ENCODE measurements at places on chromosomes 12 and 14.

DNA sequence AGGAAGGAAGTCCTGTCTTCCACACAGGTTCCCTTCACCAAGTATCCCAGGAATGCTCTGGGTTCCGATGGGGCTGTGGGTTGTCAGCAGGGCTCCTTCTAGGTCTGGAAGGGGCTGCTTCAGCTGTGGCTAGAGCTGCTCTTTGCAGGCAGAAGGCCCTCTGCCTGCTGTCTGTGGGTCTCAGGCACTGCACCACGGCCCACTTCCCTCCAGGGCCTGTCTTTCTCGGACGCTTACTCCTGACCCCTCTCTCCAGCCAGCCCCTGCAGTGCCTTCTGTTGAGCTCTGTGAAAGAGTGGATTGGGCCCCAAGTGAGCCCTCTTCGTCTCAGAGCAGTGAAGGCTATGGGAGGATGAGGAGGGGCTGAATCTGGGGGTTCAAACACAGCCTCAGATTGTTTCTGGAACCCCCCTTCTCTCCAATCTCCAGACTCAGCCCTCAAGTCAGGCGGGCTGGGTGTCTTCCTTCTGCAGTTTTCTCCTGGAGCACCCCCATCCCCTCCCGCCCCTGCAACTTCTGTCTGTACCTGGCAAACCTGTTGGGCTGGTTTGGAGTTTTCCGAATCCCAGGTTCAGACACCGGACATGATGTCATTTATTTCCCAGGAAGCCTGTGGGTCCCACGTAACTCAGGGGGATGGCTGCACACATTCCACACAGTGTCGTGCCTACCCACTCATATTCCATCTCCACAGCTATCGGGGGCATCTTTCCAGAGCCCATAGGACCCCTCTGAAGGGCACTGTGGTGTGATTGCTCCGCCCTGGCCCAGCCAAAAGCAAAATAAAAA lies 24.9 kb upstream of the SPPL3 start:
- no peak for DNase-seq

DNA sequence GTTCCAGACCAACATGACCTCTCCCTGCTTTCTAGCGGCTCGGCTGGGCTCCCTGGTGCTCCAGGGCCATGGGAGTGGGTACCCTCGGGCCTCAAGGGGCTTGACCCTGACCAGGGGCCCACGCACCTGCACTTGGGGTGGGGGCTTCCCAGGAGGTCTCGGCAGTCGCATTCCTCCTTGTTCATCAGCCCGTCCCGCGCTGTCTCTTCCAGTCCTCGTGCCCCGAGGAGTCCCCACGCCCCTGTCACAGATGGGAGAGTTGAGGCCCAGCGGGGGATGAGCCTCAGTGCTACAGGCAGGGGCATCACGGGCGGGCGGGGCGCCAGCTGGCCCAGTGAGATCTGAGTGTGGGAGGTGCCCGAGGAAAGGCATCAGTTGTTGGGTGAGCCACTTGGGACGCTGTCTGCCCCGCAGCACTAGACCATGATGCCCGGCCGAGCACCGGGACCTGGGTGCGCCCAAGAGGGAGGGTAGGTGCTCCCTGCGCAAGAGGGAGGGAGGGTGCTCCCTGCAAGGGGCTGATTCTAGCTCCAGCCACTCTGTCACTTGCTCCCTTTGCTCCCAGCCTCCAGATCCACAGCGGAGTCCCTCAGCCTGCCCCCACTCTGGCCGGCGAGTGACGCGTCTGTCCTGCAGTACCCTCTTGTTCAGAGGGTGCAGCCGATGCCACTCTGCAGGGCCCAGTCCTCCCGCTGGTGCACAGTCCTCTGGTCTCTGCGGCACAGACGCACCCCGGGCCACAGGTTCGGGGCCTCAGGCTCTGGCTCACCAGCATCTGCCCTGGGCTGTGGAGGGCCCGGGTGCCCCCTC lies 23.8 kb downstream of the MMP17 start:
- no peak for DNase-seq

- peak; percentile 36 for DNase-seq
These were observed 286.6 kb upstream of the PWP1 start for GRCh38 chr12:107399046-107399445.

- peak; percentile 96 for DNase-seq
These were observed 32.6 kb upstream of the CD9 start for GRCh38 chr12:6167327-6168280.

GRCh38 chr12:116637589-116638150 lies 78.5 kb downstream of the MAP1LC3B2 start:
- no peak for DNase-seq

GRCh38 chr12:119258149-119258548 lies 76.4 kb upstream of the CCDC60 start:
- no peak for DNase-seq

DNA sequence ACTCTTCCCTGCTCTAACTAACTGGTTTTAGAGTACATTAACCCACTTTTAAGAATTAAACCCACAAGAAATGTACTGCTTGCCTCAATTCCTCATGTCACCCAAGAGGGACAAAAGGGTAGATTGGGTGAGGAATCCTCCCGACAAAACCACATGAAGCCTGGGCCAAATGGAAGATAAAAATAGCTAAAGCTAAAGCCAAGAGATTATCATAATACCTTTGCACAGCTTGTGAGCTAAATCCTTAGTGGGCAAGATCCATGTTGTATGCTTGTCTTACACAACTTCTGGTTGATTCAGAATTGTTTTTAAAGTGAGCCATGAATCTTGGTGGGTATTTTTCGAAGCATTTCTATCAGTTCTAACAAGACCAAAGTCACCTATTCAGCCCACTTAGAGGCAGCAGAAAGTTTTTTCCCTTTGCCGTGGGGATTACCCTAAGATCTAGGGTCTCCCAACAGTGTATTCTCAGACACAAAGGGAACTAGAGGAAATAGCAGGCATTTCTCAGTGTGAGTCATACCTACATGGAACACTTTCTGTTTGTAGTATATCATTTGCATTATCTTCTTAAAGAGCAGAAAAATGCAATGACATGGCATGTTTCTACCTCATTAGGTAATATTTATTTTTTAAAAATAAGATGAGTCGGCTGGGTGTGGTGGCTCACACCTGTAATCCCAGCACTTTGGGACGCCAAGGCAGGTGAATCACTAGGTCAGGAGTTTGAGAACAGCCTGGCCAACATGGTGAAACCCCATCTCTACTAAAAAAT lies 616.6 kb downstream of the KCNH5 start:
- peak; percentile 76 for DNase-seq

DNA sequence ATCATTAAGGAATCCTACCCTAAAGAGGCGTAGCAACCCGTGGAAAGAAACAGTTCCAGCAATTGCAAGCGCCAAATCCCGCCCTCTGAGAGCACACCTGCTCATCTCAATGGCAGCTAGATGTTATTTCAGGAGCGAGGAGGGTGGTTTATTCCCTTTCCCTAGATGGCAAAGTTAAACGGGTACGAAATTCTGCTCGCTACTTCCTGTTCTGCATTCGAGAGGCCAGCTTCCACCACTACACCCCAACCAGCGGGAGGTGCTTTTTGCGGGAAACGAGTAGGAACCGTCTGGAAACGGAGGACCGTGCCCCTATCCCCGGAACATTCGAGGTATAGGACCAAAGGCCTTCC lies 536 bp downstream of the VPS29 start:
- peak; percentile 41 for DNase-seq

- DNase-seq, result peak; percentile 88
These were observed 442.4 kb upstream of the MGAT4C start for GRCh38 chr12:86698641-86698980.

DNA sequence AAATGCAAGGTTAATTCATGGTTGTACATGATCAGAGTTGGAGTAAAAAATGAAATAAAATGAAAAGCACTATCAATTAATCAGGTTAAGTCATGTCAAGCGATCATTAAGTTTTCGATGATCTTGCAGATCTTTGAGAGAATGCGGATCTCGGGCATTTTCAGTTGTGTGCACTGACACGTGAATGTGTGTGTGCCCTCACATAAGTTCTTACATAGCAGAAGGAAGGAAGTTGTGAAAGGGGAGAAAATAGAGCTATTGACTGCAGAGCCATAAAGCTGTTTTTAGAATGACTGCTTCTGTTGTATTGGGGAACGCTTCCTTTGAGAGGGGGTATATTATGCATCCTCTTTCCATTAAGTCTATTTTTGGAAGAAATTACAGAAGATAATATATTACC lies 101.3 kb downstream of the HMGA2 start:
- no peak for DNase-seq

GRCh38 chr14:66998013-66998412 lies 191.2 kb upstream of the GARIN2 start:
- no peak for DNase-seq

- DNase-seq, result peak; percentile 21
These were observed 11.7 kb downstream of the RACGAP1 start for GRCh38 chr12:50013361-50014147.

DNA sequence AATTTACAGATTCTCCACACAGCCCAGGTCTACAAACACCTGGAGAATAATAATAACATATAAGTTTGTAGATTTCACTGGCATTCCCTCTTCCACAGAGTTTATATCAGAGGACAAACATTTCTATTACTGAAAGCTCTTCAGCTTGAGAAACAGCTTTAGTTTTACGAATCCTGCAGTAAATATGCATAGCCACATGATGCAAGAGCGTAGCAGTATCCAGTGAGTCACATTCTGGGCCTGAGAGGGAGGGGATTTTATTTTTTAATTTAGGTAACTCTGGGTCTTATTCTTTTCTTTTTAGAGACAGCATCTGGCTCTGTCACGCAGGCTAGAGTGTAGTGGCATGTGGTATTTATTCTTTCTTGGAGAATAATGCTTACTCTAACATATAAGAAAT lies 1002.8 kb downstream of the TRHDE start:
- peak; percentile 41 for DNase-seq

GRCh38 chr14:100098171-100098570 lies 32.9 kb downstream of the EVL start:
- DNase-seq, result no peak

DNA sequence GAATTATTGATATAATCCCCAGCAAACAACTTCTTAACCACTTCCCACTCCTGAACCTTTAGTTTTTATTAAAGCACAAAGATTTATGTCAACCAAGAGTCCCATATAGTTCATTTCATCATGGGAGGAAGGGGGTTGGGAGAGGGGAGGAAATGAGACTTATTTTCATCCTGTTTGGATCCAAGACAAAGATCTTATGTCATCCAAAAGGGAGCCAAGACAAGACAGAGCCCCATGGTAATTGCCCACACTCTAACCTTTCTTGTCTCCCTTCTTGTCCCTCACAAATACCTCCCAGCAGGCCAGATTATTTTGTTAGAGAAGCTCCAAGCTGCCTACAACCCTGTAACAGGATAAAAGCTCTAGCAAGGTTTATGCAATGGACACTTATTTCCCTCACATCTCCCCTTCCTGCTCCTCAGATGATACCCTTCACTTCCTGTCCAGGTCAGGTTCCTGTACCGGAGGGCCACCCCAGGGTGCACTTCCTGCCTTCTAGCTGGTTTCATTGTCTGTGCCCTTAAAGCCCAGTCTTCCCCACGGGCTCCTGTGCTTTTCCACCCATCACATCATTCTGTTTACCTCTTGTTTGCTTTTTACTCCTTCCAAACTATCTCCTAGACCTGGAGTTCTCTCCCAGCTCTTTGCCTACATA lies 123.7 kb upstream of the MDM1 start:
- peak; percentile 44 for DNase-seq

GRCh38 chr14:73633116-73634010 lies 11.4 kb upstream of the DNAL1 start:
- DNase-seq, result peak; percentile 68
